Breast epithelium (tissue), 4 donors: ENCODE measurements at places on chromosomes 6 and 20.
A peak's percentile ranks its signal among the peaks of the same experiment; 100 is the strongest.

- no peak for DNase-seq
These were observed 14.8 kb downstream of the PGK2 start for GRCh38 chr6:49772285-49772684.

DNA sequence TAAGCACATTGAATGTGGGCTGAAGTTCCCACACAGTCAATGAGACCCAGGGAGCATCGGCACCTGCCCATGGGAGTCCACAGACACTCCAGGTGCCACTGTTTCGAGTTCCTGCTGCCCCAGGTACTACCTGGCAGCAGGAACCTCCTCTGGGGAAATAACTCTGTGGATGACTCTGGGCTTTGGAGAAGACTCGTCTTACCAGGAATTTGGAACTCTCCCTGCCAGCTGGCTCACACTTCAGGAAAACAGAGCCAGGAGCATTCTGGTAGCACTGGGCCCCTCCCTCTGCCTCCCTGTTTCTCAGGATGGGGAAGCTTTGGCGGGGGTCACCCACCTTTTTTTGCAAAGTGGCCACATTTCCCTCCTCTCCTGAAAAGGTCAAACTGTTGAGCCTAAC lies 69.5 kb upstream of the MC3R start:
- no peak for DNase-seq

DNA sequence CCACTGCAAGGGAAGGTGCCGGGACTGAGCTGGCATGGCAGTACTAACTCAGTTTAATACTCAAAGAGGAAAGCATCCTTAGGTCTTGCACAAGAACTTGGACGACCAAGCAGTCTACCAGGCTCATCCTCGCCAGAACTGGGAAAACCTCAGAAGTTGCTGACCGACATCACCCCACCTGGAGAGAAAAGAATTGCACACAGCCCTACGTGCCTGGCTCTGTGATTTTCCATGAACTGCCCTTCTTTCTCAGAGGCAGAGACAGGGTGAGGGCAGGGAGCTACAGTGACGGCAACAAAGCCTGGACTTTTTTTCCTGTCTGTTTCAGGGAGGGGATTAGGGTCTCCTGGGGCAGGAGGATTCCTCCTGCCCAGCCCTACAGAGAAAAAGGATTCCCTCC lies 8.0 kb downstream of the JAG1 start:
- no peak for DNase-seq

- no peak for DNase-seq
These were observed 6.1 kb upstream of the PRSS16 start for GRCh38 chr6:27241443-27241842.

DNA sequence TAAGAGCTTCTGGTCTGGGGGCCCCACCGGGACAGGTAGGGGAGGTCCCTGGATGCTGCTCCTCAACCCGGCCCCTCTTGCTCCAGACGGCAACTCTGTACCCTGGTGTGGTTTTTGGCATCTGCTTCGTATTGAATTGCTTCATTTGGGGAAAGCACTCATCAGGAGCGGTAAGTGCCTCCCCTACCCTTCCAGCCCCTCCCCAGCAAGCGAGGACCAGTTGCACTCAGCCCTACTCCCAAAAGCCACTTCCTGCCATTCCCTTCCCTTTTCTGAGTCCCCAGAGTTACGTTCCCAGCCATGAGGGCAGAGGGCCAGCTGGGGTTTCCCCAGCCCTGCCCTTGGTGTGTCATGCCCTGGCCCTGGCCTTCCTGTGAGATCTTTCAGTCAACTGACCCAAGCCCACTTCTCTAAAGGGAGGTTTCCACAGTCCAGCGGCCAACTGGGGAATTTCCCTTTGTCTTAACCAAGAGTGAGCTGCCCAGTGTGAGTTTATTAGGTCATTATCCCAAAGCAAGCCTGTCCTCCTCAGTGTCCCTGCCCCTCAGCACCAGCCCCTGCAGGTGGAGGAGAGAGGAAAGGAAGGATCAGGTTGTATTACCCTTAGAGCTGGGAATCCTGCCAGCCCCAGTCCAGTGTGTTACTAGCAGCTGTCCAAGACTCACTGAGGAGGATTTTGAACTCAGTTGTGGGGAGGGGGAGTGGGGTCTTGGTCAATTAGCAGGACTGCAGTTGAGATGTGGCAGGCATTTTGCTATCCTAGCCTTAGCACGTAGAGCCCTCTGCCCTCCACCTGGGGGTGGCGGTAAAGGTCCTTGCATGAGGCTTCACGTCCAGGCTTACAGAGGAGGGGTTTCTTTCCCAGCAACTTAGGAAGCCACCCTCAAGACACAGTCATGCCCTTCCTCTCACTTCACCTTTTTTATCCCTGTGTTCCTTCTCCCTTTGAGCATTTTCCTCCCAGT lies 45.8 kb downstream of the TM9SF4 start:
- DNase-seq = peak; percentile 55

DNA sequence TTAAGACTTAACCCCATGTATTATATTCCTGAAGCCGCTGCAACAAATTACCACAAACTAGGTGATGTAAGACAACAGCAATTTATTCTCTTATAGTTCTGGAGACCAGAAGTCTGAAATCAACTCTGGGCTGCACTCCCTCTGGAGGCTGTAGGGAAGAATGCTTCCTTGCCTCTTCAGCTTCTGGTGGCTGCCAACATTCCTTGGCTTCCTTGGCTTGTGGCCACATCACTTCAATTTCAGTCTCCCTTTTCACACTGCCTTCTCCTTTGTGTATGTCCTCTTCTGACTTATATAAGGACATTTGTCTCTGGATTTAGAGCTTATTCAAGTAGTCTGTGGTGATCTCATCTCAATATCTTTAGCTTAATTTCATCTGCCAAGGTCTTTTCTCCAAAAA lies 141.6 kb downstream of the DHX35 start:
- DNase-seq = no peak

DNA sequence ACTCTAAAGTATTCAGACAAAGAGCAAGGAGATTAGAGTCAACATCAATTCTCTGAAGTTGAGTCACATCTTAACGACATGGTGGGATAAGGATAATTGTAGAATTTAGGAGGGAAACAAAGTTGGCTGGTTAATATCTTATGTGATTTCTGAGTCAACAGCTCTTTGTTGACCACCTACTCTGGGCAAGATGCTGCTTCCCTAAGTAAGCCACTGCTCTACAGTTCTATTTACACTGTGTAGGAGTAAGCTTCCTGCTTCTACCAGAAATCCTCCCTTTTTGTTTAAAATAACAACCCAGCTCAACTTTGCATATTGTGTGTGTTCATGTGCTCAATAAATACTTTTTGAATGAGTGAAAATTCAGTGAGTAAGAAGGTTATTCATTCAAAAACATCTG lies 3.1 kb downstream of the HS3ST5 start:
- no peak for DNase-seq

DNA sequence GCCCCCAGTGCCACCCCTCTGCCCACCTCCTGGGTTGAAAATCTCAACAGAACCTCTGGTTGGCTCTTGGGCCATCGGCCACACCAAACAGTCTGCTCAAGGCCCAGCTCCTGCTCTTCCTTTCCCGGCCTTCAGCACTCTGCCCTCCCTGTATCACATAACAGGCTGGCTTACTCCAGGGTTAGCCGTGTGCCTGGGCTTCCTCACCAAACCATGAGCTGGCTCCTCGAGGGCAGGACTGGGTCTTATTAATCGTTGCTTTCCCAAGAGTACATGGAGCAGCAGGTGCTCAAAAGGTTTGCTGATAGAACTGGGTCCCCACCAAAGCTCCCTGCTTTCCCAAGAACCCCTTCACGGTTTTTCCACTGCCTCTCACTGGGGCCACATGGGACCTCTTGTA lies 12.7 kb upstream of the FAM83C start:
- no peak for DNase-seq

GRCh38 chr6:163489584-163489983 lies 75.1 kb downstream of the QKI start:
- DNase-seq = no peak

GRCh38 chr6:148818939-148819575 lies 72.2 kb downstream of the UST start:
- DNase-seq = no peak

- peak; percentile 53 for DNase-seq
These were observed 38.0 kb downstream of the TMEM170B start for GRCh38 chr6:11575408-11576033.

DNA sequence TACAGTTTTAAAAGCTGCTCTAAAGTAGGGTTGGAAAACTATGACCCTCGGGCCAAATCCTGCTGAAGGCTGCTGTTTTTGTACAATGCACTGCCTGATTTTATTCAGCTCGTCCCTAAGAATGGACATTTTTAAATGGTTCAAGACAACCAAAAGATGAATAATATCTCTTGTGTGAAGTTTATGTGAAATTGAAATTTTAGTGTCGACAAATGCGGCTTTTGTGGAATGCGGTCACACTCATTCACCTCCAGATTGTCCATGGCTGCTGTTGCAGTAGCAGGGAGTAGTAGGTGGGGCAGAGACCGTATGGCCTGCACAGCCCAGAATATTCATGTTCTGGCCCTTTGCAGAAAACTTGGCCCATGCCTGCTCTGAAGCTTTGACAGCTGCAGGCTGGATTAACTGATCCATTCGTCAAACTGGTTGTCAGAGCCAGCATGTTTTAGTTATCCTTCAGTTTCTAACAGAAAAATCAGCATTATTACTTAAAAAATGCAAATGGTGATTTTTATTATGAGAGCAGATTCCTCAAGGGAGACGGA lies 91.6 kb downstream of the PSMG4 start:
- DNase-seq = no peak

DNA sequence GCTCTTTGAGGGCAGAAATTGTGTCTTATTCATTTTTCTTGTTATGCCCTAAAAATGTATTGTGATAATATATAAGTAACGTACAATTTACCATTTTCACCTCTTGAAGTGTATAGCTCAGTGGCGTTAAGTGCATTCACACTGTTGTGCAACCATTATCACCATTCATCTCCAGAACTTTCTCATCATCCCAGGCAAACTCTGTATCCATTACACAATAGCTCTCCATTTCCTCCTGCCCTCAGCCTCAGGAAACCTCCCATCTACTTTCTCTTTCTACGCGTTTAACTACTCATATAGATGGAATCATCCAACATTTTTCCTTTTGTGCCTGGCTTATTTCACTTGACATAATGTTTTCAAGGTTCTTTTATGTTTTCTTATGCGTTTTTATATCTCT lies 184.6 kb downstream of the ESR1 start:
- DNase-seq = no peak

DNA sequence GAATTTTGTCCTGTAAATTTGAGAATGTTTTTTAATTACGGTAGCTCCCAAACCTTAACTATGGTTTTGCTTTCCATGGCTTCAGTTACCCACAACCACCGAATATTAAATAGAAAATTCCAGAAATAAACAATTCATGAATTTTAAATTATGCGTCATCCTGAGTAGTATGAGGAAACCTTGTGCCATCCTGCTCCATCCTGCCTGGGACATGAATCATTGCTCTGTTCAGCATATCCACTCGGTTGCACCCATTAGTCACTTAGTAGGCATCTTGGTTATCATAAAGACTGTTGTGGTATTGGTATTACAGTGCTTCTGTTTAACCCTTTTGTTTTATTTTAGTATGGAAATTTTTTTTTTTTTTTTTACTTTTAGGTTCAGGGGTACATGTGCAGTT lies 39.7 kb downstream of the KCNS1 start:
- DNase-seq = no peak

DNA sequence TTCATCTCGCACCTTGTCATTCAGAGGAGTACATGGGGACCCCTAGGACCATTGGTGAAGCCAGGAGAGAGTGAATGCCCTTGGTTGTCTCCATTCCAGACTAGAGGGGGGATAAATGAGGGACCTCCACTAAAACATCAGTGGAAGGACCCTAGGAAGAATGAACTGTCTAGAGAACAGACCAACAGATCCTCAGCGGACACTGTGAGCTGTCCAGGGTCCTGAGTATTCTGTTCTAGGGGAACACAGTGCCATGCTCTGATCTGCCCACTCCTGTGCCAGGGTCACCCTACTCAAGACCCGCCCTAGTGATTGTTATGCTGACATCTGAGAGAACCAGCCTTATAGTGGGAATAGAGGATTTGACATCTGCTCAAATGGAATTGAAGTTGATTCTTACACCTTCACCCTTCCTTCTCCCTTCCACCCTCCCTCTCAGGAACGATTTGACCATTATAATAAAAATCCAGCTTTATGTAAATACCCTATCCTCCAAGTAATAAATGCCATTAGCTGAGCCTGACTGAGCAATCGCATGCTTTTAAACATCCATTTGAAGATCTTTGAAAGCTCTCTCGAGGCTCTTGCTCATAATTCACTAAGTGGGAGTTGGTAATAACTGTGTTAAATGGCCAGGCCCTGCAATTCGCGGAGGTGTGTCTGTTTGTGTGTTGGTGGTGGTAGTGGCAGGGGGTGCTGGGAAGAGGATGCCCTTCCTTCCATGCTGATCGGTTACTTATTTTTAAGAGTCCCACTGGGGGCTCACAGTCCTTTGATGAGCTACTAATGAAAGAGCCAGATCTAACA lies 43.6 kb upstream of the SLC32A1 start:
- no peak for DNase-seq

GRCh38 chr6:42402184-42402583 lies 49.5 kb downstream of the TRERF1 start:
- no peak for DNase-seq

DNA sequence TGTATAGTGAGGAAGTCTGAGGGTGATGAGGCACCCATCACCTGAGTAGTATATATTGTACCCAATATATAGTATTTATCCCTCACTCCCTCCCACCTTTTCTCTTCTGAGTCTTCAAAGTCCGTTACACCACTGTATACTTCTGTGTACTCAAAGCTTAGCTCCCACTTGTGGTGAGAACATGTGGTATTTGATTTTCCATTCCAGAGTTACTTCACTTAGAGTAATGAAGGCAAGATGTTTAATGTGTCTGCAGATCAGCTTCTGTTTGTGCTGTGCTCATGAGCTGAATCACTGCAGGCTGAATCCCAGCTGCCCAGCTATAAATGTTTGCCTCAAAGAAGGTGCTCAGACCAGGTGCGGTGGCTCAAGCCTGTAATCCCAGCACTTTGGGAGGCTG lies 139.3 kb upstream of the FOXA2 start:
- DNase-seq = no peak

GRCh38 chr6:132972254-132972653 lies 157.9 kb downstream of the RPS12 start:
- DNase-seq = no peak

GRCh38 chr6:524803-525202 lies 132.1 kb downstream of the HUS1B start:
- no peak for DNase-seq

- no peak for DNase-seq
These were observed 242.4 kb downstream of the KCNQ5 start for GRCh38 chr6:72864236-72864635.

GRCh38 chr20:33733654-33734576 lies 2.1 kb downstream of the ZNF341 start:
- DNase-seq = no peak

GRCh38 chr20:9119776-9120175 lies 50.9 kb downstream of the PLCB4 start:
- peak; percentile 45 for DNase-seq

- no peak for DNase-seq
These were observed 39.4 kb downstream of the SCML4 start for GRCh38 chr6:107784669-107785068.
